NCI-H1417 (cell line): ENCODE measurements at places on chromosomes 5 and 9.

DNA sequence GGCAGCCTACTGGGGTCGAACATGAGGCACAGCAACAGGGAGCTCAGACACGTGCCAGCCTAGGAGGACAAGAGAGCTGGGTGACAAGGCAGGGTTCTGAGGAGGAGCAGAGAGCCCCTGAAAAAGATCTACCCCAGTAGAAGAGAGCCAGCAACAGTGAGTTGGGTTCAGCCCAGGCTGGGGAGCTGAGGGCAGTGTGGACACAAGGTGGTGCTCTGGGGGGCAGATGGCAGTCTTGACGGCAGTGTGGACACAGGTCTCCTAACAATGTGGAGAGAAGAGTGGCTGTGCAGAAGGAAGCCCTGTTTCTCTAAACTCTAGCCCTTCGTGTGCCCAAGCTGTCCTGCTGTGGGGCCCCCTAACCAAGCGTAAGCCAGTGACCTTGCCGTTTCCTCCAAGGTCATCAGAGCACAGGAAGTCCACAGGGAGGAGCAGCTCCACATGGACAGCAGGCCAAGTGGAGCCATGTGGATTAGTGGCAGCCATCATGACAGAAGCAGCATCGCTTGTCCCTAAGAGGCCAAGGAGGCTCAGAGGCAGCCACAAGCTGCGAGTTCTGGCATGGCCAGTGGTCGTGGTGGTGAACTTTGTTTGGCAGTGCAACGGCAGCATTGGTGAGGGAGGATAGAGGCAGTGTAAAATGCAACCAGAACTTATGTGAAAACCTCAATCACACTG, 25.1 kb upstream of the LMX1B start:
- no peak for DNase-seq

DNA sequence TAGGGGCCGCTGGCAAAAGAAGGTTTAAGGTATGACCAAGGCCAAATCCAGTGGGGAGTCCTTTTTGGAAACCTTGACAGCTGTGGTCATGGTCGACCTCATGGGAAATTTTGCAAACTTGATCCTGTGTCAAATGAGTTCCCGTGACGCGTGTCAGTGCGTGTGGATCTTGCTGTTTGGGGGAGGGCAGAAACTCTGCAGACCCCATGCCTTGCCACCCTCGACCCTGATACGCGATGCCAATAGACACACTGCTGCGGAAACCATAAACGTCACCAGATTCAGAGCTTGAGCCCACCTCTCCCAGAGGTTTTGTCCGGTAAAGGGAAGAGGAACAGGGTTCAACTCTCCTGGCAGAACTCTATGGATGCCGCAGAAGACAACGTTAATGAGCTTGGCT, 104.7 kb downstream of the ADAMTS2 start:
- no peak for DNase-seq

DNA sequence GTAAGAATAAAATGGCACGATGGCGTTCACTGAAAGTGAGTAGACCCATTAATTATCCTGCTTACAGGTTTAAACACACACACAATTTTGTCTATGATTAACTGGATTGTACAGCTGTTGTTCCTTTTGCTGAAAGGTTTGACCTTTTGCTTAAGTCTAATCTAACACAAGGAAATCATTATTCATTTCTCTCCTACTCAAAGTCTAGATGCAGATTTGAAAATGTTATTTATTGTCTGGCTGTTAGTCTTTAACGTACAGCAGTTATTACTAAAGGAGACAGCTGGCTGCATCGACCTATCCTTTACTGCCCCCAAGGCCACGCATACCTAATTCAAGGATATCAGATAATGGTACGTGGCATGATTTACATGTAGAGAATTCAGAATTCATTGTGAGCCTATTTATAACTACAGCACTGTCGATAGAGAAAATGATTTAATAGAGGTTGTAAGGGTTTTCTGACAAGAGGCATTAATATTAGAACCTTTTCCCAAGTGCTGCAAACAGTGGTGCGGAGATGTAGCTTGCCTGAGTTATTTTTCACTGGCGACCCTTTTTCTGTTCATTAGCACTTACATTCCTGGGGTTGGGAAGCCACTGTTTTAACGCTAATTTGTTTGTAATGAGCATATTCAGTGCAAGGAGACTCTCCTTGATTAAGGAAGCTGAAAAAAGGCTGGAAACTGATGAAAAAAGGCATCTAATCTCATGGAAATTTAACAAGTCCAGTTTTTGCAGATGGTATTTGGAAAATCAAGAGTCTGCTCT, 368.4 kb upstream of the GRAMD2B start:
- no peak for DNase-seq

- no peak for DNase-seq
Measured at GRCh38 chr9:123548741-123549545, 192.9 kb downstream of the CRB2 start.

- no peak for DNase-seq
Measured at GRCh38 chr9:133130685-133131244, 9.7 kb upstream of the RALGDS start.

DNA sequence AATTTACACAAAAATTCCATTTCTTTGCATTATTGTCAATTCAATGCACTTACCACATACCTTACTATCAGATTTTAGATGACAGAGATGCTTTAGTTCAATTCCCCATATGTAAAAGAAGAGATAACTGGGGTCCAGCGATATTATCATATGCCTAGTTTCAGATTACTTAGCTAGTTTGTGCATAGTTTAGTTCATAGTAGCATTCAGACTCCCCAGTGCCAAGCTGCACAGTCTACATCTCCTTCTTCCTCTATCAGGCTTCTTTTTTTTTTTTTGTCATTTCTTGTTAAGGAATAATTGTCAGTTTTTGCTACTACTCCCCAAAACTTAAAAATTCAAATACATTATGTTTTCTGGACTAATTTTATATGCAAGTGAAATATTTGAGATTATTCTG, 175.0 kb downstream of the SSBP2 start:
- DNase-seq: no peak

DNA sequence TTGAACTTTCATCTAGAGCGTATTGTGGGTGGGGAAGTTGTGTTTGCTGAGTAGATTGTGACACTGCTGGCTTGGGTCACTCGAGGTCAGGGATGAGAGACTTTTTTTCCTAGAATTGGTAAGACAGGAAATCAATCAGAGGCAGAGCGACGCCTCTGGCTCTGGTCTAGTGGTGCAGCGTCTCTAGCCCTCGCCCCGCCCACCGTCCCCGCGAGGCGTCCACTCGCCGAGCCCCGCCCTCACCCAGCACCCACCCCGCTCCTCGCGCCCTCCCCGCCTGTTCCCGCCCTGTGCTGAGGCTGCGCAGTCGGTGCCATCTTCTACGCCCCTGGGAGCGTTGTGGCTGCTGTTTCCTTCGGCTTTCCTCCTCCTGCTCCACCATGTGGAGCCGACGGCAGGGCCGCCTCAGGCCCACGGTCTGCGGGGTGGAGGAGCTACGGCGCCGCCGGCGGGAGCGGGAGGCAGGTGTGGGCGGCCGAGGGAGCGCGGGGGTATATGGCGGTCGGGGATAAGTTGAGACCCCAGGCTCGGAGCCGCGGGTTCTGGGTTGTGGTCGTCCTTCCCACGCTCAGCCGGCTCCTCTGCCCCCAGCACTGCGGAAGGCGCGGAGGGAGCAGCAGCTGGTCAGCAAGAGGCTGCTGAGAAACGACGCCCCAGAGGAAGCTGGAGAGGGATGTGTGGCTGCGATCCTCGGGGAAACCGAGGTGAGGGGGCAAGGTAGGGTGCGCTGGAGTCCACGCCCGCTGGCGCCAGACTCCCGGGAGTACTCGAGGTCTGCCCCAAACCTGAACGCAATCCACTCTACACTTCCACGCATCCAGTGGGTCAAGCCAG, at the start of gene TMCO6:
TMCO6 (plus strand) TSS at position 304 of the 834 bp plus-strand sequence; CDS start at position 381, 77 bp downstream.
- DNase-seq: peak; percentile 86

DNA sequence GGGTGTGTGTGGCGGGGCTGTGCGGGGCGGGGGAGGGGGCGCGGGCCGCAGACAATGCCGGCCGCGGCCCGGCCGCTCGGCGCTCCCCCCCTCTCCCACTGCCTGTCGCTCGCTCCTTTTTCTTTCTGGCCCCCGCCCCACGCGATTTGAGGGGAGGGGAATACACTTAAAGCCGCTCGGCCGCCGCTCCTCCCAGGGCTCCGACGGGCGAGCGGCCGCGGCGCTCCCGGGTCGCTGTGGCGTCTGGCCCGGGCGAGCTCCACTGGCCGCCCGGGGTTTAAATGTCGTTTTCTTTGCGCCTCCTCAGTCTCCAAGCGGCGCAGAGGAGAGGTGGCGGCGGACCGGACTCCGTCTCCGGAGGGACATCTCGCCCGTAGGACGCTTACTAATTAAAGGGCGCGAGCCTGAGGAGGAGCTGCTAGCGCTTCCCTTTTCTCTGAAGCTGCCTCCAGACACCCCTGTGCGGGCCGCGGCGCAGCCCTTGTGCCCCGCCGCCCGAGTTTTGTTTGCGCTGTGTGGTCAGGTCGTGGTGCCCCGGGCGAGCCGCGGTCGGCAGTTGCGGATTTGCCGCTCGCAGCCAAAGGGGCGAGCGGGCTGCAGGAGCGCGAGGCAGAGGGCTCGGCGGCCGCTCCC, 1.4 kb downstream of the ZSWIM6 start:
- DNase-seq: peak; percentile 38

- peak; percentile 84 for DNase-seq
Measured at GRCh38 chr9:12775679-12776512, 1.1 kb downstream of the LURAP1L start.

- no peak for DNase-seq
Measured at GRCh38 chr5:123943151-123943550, 431.2 kb downstream of the CSNK1G3 start.

DNA sequence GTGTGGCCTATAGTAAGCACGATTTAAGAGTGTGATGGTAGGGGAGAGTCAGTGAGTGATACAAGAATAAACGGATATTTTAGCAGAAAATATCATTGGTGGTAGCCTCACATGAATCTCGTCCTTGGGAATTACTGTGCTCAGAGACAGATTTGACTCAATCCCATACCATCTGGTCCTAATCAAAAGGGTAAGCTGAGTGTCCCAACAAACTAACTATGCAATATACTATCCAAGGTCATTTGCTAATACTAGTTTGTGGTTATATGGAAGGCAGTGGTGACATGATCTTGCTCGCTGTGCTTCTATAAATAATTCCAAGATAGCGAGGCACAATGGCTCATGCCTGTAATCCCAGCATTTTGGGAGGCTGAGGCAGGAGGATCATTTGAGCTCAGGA, 103.2 kb downstream of the TRPM6 start:
- DNase-seq: no peak

- DNase-seq: no peak
Measured at GRCh38 chr5:30505014-30505886, 688.2 kb upstream of the CDH6 start.

GRCh38 chr5:123928401-123928800, 416.4 kb downstream of the CSNK1G3 start:
- no peak for DNase-seq

GRCh38 chr5:177607452-177608192, 7.7 kb downstream of the B4GALT7 start:
- DNase-seq: peak; percentile 69

DNA sequence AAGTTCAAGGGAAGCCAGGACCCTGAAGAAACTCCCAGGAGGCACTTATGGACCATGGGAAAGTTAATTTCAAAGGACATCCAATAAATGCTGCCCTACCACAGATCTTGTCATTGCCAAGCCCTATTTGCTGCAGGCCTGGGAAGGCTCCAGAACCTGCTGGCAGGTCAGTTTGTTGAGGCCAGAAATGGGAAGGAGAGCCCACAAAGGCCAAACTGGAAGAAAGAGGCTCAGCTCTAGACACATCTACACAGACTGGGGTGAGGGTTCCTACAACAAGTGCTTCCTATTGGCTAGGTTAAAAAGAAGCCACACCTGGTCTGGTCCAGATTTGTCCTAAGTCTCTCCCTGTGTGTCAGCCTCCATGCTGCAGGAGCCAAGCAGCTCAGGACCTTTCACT, 94.4 kb downstream of the SIL1 start:
- no peak for DNase-seq
